ENCODE measurements at places on chromosomes 2 and 18. TPM values are rescaled to one million over a fixed set of nuclear protein-coding genes. Genes with fewer than 3 reads are reported as not detected.

HOXD9 gene
- 1.1 TPM for total RNA-seq

ZSWIM2 gene
- total RNA-seq: not detected

MALL gene
- total RNA-seq: 248 TPM

WDR43 gene
- 44.9 TPM for total RNA-seq

GPR75 gene
- total RNA-seq: 1.5 TPM

LINC00305 gene
- total RNA-seq: not detected

PLB1 gene
- total RNA-seq: 1.6 TPM

UCN gene
- total RNA-seq: 0.56 TPM

SAG gene
- total RNA-seq: not detected

PRKAG3 gene
- not detected for total RNA-seq

RGPD4 gene
- total RNA-seq: not detected

SLC66A3 gene
- 10.9 TPM for total RNA-seq

HRH4 gene
- total RNA-seq: 0.28 TPM

DNA sequence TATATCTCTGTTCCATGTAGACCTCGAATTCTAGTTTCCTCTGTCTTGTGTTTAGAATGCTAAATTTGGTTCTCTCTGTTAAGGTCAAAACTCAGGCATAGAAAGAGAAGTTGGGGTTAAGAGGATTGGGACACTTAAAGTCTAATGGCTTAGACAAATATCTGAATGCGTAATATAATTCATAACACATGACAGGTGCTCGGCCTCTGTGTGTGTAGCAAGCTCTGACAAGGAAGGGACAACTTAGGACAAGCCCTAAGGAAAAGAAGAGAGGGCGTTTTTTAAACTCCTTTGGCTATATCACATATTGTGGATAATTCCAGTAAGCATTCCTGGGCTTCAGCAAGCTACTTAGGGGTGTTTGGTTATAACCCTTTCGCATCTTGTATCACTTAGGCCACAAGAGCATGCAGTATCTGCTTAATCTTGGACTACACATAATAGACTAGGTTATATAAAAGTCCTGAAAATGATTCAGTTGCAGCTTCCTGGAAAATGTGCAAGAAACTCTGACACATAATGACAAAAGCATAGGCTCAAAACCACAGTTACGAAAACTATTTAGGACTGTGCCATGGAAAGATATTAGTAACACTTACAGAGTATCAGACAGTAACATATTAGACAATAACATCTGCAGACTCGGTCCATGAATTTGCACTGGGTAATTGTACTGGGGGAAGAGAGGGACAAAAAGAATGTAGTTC, 16.1 kb upstream of the CREB1 start:
- peak; percentile 90 for ATAC-seq

DNA sequence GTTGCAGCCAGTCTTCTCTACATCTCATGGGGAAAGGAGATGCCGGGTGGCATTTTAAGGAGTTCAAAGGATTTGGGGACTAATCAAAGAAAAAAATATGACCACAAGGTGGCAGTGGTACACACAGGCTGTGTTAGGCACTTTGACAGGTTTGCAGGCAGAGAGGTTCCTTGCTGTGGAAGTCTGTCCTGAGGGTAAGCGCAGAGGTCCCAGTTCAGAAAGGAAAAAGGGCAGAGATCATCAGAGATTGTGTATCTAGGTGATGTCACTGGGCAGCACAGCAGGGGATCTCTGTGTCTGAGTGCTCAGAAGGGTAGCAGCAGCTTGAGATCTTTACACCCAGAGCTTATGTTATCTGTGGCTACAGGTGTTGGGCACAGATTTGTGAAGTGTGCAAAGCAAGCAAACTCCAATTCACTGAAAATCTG, 231.4 kb downstream of the LRRTM1 start:
- peak; percentile 39 for ATAC-seq

DNA sequence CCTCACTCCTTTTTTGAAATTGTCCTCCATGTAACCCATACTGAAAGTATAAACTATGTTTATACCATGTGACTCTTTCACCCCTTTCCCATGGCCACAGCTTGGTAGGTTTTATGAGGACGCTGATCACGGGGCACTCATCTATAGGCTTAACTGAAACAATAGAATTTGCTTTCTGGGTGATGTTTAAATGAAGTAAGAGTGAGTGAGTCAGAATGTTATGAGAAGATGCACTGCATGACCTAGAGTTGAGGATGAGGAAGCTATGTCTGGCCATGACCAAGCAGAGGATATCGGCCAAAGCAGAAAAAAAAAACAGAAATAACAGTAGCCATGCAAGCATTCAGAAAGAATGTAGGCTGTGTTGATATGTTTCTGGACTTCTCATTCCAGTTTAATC, 34.9 kb downstream of the SCN1A start:
- ATAC-seq: no peak

GRCh38 chr2:214139630-214140284, 271.1 kb upstream of the VWC2L start:
- no peak for ATAC-seq

GRCh38 chr2:28377984-28378678, 14.5 kb upstream of the FOSL2 start:
- ATAC-seq: peak; percentile 94

DNA sequence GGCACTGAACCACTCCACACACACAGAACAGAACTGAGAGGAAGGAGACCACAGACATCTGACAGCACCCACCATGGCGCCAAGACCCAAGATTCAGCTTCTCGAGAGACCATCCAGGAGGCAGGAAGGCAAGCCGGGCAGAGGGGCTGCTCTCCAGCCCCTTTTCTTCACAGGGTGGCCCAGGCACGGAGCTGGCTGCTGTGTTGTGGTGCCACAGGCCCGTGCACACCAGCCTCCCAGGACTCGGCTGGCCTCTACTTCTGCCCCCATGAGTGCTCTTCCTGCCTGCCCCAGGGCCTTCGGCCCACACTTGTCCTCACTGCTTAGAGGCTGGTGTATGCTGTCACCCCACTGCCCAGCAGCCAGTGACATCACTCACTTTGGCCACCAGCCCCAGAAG, 547.6 kb upstream of the RAB6C start:
- ATAC-seq: no peak

DNA sequence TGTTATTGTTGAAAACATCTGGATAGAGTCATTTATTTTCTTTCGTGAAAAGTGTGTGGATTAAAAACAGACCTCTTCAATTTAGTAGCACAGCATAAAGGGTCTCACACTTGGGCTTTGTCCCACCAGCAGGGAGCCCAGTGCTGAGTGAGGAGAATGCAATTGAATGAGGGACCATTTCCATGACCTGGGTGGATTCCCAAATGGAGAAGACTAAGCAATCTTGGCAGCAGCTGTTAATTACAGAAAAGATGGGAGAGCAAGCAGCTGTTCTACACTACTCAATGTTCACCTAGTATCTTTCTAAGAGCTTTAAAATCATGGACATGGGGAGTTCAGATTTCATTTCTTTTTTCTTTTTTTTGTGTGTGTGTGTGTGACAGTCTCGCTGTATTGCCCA, 121.8 kb upstream of the FN1 start:
- ATAC-seq: no peak

DNA sequence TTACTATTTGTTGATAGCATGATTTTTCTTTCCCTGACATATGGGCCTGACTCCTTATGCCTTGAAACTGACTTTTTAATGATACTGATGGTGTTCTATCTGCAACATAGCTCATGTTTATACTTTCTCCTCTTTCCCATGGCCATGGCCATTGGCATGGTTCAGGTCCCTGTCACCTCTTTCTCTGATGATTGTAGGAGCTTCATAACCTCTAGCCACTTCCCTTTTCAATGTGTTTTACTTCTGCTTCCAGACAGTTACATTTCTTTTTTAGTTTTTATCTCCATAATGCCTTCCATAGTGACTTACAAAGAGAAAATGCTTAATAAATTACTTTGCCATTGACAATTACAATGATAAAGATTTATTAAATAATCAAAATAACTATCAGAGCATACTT, 177.9 kb upstream of the SETBP1 start:
- no peak for ATAC-seq

DNA sequence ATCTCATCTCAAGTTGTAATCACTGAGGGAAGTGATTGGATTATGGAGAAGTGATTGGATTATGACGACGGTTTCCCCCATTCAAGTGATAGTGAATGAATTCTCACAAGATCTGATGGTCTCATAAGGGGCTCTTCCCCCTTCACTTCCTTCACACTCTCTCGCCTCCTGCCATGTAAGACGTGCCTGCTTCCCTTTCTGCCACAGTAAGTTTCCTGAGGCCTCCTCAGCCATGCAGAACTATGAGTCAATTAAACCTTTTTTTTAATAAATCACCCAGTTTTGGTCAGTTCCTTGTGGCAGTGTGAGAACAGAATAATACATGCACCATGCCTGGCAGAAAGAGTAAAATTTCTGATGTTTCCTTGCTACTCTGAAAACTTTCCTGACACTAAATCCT, 36.6 kb downstream of the CEP68 start:
- no peak for ATAC-seq

DNA sequence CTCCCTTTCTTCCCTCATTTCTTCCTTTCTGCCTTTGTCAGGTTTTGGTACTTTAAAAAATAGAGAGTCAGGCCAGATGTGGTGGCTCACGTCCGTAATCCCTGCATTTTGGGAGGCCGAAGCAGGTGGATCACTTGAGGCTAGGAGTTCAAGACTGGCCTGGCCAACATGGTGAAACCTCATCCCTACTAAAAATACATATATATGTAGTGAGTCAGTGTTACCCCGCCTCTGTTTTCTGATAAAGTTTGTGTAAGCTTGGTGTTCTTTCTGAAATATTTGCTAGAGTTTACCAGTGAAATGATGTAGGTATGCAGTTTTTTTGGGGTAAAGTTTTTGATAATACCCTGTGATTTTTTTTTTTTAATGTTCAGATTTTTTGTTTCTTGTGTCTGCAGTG, 58.8 kb downstream of the DGKD start:
- no peak for ATAC-seq

- no peak for ATAC-seq
Observed at GRCh38 chr2:98142106-98142791, 55.3 kb downstream of the VWA3B start.

GRCh38 chr2:185676316-185676715, 62.3 kb upstream of the FSIP2 start:
- ATAC-seq: peak; percentile 44

DNA sequence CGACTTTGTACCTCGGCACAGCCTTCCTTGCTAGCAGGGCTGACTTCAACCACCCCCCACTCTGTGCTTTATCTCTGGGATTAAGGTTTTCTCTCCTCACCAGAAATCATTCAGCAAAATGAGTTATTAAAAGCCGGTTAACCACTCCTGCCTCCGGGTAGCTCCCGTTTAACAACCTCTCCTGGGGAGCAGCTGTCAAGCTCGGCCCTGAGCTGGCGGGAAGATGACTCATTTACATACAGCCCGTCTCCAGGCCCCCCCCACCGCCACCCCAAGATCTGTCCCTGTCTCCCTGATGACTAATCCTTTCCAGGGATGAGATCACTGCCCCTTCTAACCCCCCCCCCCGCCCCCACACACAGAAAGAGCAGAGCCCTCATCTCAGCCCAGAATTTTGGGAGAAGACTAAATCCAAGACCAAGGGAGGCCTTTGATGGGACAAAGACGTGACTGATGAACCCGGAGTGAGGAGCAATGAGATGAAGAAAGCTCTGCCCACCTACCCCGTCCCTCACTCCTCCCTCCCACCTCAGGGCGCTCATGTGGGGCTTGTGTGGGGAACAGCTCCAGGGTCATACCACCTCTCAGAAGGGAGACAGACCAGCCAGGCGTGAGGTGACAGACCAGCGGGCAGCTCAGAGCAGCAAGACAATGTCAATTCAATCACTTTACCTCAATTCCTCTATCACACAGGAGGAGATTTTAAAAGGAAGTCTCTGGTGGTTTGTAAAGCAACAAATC, 131.4 kb downstream of the MSH2 start:
- ATAC-seq: peak; percentile 29

GRCh38 chr2:1650085-1650872, 94.0 kb downstream of the PXDN start:
- no peak for ATAC-seq

- no peak for ATAC-seq
Observed at GRCh38 chr18:5068851-5069250, 128.2 kb downstream of the AKAIN1 start.

DNA sequence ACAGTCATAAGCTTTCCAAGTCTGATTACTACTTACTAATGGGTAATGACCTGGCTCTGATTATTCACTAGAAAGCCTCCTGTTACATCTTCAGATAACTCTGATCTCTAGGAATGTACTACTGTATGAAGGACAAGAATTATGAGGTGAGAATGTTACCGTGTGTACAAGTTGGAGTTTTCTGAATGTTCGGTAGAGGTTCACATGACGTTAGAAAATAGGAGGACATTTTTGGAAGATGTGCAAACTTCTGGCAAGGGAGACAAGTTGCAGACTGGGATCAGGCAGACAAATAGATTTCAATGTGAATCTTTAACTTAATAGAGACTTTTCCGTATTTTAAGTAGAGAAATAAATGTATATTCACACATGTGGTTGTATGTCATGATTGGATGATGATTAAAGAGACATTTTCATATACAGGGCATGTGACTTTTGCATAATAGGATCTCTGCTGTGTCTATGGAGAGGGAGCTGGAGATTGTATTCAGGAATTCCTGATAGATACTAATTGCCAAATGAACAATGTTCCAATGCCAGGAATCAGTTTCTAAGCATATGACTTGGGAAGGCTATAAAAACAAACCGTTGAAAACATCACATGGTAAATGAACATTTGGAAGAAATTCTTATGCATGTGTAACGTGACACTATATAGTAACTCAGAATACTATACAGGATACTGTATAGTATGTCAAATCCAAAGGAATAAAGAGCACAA, 1695.8 kb upstream of the PIK3C3 start:
- no peak for ATAC-seq

- no peak for ATAC-seq
Observed at GRCh38 chr2:17208511-17208910, 309.7 kb downstream of the RAD51AP2 start.

- ATAC-seq: no peak
Observed at GRCh38 chr2:161713706-161714105, 89.5 kb downstream of the SLC4A10 start.

DNA sequence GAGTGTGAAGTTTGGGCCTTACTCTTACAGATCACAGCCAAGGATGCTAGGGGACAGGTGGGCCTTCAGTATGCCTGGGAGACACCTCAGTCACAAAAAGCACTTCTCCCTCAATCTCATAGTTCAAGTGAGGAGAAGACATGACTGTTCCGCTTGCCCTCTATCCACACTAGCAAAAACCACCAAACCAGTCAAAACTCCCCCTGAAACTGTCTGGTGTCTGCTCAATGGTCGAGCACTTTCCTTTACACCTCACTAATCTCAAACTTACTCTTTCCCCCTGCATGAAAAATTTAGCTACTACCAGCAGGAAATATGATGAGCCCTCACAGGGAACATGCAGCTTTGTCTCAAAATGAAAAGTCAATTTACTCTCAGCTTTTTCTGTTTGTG, 232.2 kb downstream of the TRIB2 start:
- ATAC-seq: no peak

GRCh38 chr2:23007631-23008235, 377.2 kb upstream of the KLHL29 start:
- ATAC-seq: no peak

- no peak for ATAC-seq
Observed at GRCh38 chr2:160909781-160910242, 250.4 kb upstream of the TANK start.

GRCh38 chr2:63977904-63978303, 41.3 kb downstream of the VPS54 start:
- no peak for ATAC-seq
